Muscle of arm (tissue), 14 donors: ENCODE measurements at places on chromosomes 7 and 10. TPM values are rescaled to one million over a fixed set of nuclear protein-coding genes. Genes with fewer than 3 reads are reported as not detected.

Gene LIPJ
- not detected for polyA plus RNA-seq

DNA sequence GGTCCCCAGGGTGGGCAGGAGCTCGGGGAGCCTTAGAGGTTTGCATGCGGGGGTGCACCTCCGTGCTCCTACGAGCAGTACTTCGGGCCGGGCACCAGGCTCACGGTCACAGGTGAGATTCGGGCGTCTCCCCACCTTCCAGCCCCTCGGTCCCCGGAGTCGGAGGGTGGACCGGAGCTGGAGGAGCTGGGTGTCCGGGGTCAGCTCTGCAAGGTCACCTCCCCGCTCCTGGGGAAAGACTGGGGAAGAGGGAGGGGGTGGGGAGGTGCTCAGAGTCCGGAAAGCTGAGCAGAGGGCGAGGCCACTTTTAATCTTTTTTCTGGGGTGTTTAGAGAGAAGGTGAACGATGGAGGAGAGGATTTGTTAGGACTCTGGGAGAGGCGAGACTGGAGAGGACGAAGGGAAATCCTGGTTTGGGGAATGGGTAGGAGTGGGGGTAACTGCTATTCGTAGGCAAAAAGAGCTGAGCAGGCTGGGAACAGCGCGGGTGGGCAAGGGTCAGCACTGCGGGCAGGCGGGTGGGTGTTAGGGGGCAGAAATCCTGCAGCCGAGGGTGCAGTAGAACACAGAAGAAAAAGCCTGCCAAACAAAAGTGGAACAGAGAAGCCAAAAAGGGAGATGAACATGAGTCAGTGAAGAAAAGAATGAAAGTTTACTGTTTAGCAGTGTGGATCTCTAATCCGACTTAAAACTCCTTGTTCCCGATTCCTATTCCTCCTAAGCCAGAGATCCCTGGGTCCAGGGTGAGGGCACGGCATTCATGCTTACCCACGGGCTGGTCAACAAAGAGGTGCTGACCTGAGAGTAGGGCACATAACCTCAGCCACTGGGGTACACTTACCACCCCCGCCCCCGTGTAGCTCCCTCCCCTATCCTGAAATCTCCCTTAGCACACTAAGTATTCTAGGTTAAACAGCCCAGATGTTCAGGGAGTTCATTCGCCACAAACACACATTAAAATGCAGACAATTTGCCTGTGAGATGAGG lies 26.9 kb downstream of the PRSS2 start:
- no peak for DNase-seq

DNA sequence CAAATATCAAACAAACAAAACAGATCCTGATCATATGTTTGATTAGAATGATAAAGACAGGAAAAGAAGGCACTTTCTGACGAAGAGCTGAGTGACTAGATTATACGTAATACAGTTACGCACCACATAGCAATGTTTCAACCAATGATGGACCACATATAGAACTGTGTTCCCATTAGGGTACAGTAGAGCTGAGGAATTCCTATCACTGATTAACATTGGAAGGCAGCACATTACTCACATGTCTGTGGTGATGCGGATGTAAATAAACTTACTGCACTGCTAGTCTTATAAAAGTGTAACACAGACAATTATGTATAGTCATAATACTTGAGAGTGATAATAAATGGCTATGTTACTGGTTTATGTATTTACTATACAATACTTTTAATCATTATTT lies 98.3 kb downstream of the PTN start:
- DNase-seq, result no peak

GRCh38 chr10:102435529-102436233 lies 3.3 kb upstream of the CUEDC2 start:
- DNase-seq, result no peak

GRCh38 chr10:116450861-116451260 lies 23.2 kb downstream of the PNLIPRP3 start:
- DNase-seq, result no peak

DNA sequence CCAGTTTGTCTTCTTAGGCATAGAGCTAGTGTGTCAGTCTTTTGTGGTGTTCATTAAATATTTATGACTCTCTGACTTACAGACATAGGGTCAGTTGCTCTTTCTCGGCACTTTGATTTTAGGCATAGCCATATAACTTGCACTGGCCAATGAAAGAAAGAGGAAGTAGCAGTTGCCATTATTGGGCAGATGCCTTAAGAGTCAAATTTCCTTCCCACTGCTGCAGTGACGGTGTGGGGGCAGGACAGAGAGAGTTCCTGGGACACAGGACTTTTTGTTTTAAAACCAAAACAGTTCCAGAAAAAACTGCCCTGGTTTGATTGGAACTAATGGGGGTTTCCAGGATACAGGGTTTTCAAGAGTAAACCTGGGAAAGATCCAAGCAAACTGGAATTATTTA lies 60.2 kb upstream of the PHF14 start:
- no peak for DNase-seq

Gene HTRA1
- 104 TPM for polyA plus RNA-seq

DNA sequence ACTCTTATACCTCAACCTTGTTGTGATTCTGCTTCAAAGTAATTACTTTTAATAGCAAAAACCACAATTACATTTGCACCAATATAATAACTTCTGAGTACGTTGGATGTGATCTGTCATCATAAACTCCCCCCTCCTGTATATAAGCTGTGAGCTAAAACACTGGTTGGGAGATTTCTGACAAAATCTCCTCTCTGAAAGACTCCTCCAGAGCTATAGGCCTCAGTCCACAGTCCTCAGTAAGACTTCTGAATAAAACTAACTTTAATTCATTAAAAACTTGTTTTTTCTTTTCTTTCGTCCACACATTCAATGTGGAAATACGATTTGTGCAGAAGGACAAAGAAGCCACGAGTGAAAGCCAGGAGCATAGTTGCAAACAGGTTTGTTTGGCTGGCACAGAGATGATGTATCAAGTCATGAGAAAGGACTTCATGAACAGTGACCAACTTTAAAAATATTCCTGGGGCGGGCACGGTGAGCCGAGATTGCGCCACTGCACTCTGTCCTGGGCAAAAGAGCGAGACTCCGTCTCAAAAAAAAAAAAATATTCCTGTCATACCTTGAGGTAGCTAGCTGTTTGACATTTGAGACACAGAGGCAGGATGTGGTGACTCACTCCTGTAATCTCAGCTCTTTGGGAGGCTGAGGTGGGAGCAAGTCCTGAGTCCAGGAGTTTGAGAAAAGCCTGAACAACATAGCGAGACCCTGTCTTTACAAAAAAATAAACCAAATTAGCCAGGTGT lies 91.1 kb upstream of the ARHGAP21 start:
- no peak for DNase-seq

GRCh38 chr10:96863922-96864543 lies 31.9 kb downstream of the LCOR start:
- DNase-seq, result peak; percentile 8

DNA sequence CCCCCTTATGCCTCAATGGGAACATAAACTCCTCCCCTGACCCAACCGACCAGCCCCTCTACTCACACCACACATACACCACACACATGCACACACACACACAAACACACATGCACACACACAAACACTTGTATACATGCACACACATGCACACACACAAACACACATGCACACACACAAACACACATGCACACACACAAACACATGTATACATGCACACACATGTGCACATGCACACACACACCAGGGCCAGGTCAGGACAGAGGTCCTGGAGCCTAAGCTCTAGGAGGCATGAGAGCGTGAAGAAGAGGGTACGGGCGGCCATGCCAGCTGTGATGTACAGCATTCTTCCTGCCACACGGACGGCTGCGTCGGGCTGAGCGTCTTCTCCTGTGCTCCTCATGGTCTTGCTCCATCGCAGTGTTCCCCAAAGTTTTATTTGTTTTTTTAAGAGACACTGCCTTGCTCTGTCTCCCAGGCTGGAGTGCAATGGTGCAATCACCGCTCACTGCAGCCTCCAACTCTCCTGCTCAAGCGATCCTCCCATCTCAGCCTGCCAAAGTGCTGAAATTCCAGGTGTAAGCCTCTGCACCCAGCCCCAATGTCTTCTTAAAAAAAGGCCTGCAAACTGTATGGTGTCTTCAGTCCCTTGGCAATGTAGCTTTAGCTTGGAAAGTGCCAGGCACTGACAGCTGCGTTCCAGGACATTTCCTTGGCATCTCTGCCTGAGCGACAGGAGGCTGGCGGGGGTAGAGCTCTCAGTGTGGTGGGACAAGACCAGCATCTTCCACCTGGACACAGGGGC lies 38.8 kb upstream of the INPP5A start:
- DNase-seq, result no peak

DNA sequence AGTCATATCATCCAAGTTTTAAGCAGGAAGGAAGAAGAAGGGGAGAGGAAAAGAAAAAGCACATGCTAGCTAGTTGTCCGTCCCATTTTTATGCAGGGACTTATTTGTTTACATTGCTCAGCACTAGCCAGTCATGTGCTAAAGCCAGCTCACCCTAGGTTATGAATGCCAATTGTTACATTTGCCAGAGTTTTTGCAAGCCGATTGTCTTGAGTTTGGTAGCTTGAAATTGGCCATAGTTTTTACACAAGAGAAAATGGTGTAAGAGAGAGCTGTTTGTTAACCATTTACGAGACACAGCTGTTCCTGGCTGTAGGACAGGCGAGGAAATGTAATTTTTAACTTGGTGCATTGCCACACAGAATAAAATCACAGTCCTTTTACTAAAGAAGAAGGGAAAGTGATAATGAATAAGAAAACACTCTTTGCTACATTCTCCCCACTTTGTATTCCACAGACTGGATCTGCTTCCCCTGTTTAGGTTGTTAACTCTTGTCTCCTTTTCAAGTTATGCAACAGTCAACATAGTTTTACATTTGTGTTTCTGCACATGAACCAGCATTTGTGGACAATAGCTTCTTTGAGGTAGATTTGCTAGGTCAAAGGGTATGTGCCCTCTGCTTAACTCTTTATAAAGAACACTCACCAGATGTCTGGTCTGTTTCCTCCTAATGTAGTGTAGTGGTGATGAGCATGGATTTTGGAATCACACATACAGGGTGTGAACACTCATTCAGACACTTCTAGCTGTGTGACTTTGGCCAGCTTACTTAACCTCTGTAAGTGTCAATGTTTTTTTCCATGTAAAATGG lies 357.2 kb downstream of the LRMDA start:
- DNase-seq, result no peak

DNA sequence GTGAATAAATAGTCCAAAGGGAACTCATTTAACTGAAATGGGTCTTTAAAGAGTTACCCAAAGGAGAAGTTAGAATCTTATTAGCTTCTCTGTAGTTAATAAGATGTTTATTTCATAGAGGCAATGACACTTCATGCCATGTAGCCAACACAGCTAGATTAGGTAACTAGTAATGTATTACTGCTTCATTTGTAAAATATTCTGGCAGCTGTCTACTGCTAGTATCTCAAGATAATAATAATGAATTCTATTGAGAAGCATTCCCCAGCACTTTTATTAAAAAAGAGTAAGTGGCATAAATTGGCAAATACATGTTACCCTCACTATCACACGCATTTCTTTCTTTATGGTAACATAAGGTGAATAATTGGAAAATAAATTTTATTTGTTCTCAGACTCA lies 10.1 kb downstream of the PAPSS2 start:
- DNase-seq, result no peak

DNA sequence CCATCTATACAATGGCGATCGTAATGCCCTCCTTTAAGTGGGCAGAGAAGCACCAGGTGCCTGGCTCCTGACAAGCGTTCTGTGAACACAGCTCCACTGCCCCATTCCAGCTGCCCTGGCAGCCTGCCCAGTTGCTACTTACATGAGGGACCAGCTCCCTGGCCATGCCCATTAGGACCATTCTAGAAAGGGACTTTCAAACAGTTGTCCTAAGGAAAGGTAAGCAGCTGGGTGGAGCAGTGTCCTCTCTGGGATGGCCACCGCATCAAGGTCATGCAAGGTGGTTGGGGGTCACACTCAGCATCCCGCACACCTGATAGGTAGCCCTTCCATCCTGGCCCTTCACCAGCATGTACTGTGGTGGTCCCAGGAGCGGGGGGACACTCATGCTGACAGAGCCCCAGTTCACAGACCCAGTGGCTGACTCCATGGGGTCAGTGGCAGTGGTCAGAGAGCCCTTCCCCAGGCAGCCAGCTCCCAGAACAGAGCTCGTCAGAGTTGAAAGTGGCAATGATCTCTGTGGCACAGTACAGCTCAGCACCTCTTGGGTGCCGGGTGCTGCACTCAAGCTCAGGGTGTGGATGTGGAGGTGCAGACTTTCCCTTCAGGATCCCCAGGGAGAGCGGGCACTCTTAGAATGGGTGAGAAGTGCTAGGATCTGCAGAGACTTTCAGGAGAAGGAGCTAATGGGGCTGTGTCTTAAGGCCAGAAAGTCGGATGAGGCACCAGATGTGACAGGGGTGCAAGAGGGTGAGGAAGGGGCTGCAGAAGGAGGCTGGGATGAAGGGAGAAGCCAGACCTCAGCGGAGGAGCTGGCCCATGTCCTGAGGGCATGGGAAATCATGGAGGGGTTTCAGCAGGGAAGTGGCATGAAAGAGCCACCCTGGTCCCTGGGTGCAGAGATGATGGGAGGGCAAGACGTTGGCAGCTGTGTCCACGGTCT lies 10.9 kb downstream of the MMRN2 start:
- no peak for DNase-seq

Gene SYT15B
- 4.0 TPM for polyA plus RNA-seq

- DNase-seq, result no peak
Measured at GRCh38 chr10:112605063-112605462, 158.0 kb downstream of the VTI1A start.

GRCh38 chr7:91140286-91140685 lies 123.9 kb upstream of the FZD1 start:
- no peak for DNase-seq

GRCh38 chr7:92813390-92814024 lies 22.9 kb downstream of the CDK6 start:
- no peak for DNase-seq

Gene GALNT17
- 30.0 TPM for polyA plus RNA-seq

Gene NODAL
- 0.27 TPM for polyA plus RNA-seq

- DNase-seq, result no peak
Measured at GRCh38 chr10:101760510-101760909, 15.4 kb downstream of the FGF8 start.

Gene SNX10
- polyA plus RNA-seq, result 2.6 TPM

Gene ZNF37A
- 9.4 TPM for polyA plus RNA-seq

Gene PLCE1
- polyA plus RNA-seq, result 33.6 TPM

DNA sequence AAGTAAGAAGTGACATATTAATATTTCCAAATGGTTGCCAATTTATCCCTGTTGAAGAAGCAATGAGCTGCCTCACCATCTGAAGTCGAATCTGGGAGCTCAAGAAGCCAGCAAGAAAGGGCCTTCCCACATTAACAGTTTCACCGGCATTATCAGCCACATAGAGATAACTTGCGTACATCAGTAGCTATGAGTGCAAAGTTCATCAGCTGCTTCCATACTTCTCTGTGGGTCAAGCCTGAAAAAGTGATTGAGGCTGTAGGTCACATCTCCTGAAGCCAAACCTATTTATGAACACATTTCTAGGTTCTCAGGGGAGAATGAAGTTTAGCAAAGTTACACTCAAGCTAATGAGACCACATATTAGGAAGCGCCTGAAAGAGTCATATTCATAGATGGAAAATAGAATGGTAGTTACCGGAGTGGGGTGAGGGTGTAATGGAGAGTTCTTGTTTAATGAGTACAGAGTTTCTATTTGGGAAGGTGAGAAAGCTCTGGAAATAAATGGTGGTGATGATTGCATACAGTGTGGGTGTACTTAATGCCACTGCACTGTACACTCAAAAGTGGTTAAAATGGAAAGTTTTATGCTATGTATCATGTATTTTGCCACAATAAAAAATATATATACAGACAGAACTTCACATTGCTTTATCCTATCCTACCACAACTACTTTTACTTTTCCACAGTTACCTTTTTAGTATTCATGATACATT lies 189.3 kb upstream of the SP4 start:
- DNase-seq, result no peak

GRCh38 chr7:41928166-41928565 lies 225.3 kb upstream of the INHBA start:
- DNase-seq, result no peak

- no peak for DNase-seq
Measured at GRCh38 chr7:98266840-98267239, 14.6 kb upstream of the BRI3 start.
